Fibroblast of pulmonary artery (primary cell): ENCODE measurements at places on chromosomes 3 and 15.
A peak's percentile ranks its signal among the peaks of the same experiment; 100 is the strongest.

DNA sequence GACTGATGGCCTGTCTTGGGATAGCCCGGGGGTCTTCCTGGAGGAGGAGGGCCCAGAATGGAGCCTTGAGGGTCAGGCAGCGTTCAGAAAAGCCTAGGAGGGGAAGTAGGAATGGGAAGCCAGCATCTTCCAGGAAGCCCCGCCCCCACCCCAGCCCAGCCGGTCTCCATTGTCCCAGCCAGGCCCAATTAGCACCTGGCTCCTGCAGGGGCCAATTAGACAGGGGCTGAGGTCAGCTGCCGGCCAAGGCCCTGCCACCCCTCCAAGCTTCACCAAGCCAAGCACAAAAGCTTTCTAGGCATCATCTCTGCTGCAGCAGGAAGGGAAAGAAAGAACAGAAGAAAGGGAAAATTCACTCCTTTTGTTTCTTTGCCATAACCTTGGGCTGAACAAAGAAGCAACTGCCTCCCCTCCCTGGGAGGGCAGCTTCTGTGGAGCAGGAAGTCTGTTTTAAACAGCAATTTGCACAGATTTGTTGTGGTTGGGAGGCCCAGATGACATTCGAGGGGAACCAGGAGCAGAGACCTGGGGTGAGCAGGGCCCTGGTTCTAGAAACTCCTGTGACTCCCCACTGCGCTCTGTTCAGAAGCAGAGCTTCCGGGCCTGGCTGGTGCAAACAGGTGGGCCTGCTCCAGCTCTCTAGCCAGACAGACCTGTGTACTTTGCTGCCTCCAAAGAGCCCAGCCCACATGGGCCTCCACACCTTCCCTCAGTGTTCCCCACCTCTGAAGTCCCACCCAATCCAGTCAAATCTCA lies 47.7 kb downstream of the CYP11A1 start:
- DNase-seq: peak; percentile 10

GRCh38 chr15:32735989-32736700 lies 18.3 kb downstream of the GREM1 start:
- DNase-seq: no peak

- no peak for DNase-seq
Observed at GRCh38 chr3:154728285-154728684, 298.3 kb upstream of the GPR149 start.

DNA sequence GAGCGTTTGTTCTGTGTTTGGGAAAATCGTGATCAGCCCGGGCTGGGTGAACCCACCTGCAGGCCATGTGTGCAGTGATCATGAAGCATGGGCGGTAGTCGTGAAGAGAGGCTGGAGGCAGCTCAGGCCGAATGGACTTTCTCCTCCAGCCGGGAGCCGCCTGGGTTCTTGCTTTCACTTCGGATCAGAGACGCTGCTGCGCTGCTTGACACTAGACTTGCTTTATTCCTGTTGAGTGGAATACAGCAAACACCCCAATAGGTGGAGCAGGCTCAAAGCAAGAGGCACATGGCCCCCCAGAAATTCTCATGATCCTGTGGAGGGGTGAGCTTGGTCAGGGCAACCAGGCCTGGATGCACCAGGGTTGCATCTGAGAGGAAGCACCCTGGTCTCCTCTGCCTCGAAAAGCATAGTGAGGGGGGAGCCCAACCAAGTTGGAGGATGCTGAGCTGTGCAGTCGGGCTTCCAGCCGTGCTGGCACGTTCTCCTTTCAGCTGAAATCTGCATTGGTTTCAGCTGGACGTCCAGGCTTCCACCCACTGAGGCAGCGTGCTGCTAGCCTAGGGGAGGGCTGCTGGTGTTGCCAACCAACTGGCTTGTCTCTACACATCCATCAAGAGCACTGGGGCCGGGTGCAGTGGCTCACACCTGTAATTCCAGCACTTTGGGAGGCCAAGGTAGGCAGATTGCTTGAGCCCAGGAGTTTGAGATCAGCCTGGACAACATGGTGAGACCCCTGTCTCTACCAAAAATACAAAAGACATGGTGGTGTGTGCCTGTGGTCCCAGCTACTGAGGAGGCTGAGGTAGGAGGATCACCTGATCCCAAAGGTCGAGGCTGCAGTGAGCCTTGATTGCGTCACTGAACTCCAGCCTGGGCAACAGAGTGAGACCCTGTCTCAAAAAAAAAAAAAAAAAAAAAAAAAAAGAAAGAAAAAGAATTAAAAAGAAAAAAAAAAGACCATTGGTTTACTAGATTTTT lies 2.8 kb upstream of the NRROS start:
- no peak for DNase-seq

DNA sequence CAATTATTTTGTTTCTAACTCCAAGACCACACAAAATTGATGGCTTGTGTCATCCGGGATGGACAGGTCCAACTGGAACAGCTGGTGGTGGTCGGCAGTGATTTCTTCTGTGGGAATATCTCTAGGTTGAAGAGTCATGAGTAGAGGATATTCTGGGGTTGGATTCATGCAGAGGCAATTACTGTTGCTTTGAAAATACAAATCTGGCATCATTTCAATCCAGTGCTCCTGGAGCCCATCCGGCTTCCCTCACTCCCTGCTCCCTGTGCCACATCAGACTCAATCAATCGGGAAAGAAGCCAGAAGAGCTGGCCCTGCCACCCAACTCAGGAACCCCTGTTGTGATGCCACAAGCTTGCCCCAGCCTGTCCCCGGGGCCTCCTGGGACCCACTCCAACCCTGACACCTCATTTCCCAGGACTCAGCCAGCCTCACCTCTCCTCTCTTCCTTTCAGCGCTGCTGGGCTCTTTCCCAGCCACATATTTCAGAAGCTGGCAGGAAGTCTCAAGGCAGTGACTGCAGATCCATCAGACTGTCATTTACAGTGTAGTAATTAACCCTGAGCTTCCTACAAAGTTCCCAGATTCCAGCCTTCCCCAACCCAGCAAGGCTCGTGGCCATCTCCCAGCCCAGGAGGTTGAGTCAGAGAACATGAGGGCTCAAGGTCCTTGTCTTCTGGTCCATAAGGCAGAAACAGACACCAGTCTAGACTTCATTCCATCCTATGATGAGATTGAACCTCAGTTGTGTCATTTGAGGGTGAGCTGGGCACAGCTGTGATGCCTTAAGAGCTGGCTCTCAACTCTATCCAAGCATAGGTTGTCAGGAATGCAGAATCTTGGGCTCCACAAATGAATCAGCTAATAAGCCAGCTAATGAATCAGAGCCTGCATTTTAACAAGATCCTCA lies 114.0 kb downstream of the FAM174B start:
- no peak for DNase-seq

- DNase-seq: no peak
Observed at GRCh38 chr3:188026191-188026968, 127.6 kb upstream of the LPP start.

- DNase-seq: peak; percentile 25
Observed at GRCh38 chr15:94582368-94582767, 351.0 kb downstream of the MCTP2 start.

DNA sequence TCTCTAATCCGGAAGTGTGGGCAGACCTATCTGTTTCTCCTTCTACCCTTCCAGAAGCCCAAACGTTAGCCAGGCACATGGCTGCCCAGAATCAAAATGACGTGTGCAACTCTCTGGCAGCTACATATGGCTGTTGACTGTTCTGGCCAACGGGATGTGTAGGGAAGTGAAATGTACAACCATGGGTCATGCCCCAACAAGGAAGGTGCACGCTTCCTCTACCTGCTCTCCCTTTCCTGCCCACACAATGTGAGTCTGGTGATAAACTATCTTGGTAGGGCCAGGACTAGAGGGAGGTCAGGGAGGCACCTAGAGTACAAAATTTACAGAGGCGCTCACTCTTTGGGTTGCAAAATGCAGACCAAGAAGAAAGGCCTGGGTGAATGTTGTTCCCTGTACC lies 495.9 kb upstream of the PROK2 start:
- DNase-seq: no peak

GRCh38 chr15:64344651-64345294 lies 11.2 kb downstream of the CSNK1G1 start:
- DNase-seq: no peak

- peak; percentile 48 for DNase-seq
Observed at GRCh38 chr3:3110299-3110630, at the start of gene IL5RA. Gene IL5RA, minus strand, starts transcription at chr3:3110374. Its CDS starts 5,390 bp downstream, at chr3:3104984.

- no peak for DNase-seq
Observed at GRCh38 chr15:33119273-33119672, 75.2 kb downstream of the FMN1 start.

GRCh38 chr3:19173945-19174344 lies 25.6 kb downstream of the KCNH8 start:
- no peak for DNase-seq

GRCh38 chr3:179068779-179069530 lies 2.7 kb downstream of the ZMAT3 start:
- peak; percentile 39 for DNase-seq

- DNase-seq: peak; percentile 54
Observed at GRCh38 chr3:12423918-12424630, 60.2 kb upstream of the TSEN2 start.
